ENCODE measurements at places on chromosomes 13 and 19.

DNA sequence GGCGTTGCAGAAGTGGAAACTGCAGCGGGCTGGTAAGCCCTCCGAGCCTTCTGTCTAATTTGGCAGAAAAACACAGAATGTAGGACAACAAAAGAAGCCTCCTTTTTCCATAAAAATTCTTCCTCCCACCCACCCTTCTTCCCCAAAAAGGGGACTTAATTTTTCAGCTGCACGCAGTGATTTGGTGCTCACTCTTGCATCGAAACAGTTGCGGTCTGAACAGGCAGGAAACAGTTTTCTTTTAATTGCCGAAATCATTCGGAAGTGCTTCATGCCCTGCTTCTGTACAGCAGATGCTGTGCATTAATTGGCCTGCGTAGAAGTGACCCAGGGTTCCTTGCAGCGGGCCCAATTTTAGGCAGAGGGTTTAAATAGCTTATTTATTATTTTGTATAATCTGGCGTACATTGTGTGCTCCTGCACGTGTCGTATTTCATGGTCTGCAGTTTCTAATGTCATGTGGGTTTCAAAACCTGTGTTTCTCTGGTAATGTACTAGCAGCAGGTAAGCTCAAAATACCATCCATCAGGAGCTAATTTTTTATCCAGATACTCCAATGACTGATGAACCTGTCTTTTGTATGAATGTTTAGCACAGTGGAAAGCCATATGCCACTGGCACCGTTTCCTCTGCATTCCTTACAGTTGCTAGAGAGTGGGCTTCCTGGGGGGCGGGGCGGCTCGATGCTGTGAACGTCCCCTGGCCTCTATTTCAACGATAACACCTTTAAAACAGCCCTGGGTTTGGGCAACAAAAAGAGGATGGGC lies 66.6 kb downstream of the GGACT start:
- DNase-seq = no peak

DNA sequence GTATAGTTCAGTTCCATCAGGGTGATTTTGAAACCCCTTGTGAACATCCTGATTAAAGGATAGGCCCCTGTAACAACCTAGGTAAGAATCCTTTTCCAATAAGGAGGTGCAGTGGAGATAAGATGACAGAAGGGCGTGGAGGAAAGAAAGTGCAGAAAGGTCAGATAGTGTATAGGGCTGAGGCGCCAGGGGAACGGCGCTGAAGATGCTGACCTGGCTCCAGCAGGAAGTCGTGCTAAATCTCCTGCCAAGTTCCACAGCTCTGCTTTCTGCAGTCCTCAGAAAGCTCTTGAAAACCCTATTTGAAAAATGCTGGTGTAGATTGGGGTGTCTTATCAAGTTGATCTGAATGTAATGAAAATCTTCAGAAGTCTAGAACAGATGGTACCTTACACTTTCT lies 221.7 kb downstream of the COG6 start:
- peak; percentile 35 for DNase-seq

DNA sequence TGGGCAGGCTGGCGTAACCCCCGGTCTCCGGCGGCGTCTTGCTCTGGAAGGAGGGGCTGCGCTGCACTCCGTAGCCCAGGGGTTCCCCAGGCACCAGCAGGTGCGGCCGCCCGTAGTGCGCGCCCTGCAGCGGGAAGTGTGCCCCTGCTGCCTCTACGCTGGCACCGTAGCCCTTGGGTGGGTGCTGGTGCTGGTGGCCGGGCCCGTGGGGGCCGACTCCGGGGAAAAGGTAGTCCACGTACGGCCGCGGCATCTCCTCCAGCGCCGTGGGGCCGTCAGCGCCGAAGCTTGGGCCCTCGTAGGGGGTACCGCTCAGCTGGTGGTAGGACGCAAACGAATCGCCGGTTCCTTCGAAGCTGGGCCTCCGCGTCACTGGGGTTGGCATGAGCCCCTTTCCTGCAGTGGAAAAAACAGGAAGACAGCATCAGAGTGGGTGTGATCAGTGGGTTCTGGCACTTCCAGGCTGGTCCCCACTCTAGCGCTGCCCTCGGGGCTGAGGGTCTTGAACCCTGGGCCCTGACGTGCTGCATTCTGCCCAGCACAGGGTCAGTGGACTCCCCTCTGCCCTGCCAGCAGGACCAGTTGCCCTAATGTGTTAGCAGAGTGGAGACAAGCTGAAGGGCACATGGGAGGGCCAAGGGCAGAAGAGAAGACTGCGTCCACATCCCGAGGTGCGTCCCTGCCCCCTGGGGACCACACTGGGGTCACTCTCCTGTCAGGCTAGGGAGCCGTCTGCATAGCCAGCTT lies 72.3 kb downstream of the LATS2 start:
- no peak for DNase-seq

DNA sequence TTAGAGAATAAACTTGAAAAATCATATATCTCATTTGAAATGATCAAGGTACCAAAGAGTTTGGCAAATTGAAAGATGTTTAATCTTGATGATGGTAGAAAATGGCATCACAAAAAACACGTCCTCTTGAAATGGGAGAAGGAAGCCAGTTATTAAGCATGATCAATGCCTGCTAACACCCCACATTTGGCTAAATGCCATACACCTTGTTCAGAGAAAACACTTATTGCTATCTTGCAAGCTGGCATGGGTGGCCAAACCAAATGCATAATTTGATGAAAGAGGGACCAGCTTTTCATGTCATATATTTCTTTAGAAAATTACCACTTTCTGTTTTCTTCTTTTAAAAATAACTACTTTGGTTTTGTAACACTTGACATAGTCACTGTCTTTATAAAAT lies 141.3 kb downstream of the ZAR1L start:
- no peak for DNase-seq

DNA sequence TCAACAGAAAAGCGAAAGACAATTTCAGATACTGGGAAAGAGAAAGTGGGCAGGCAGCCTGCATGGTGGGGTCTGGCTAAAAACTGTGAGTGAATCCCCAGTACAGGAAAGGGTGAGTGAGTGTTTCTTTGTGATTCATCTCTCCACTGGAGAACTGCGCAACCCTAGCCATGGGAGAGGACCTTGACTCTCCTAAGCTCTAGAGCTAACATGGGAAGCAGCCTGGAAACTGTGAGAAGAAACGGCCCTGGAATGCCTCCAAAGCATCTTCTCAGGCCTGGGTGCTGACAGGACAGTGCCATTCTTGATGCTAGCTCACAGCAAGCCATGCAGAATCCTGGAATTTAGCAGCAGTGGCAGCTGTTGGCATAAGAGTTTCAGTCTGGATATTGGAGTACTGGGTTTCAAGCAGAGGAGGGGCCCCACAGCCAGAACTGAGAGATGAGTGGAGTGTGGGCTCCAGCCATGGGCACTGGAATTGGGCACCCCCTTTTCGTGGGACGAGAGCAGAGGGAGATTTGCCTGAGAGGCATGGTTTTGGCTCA lies 18.7 kb upstream of the SLAIN1 start:
- DNase-seq = peak; percentile 23

DNA sequence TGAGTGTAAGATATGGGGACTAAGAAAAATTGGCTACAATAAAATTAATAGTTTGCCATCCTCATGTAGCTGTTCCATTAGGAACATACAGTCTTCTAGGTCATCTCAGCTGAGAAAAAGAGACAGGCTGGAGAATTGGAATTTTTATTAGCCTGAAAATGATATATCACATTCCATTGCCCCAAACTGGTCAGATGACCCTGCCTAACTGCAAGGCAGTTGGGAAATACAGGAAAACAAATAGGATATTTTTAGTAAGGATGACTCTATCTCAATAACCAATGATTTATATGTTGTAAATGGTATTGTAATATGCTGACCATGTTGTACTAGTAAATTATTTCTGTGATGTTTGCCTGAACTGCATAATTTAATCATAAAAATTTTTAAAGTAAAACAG lies 673.8 kb downstream of the PCDH9 start:
- no peak for DNase-seq

DNA sequence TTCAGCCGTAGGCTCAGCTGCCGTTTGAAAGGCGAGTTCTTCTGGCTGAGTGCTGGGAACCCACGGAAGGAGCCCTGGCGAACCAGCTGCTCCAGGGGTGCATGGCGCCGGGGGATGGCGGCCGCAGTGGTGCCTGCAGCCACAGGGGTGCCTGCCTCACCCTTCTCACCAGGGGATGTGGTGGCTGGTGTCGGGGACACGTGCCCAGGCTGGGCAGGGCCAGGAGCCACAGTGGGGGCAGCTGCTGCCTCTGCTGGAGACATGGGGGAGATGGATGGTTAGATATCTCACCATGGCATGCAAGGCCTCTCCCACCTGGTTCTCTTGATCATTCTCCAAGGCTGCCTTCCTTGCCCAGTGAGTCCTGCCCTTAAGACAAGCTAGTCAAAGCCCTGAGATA lies 17.1 kb downstream of the NUMBL start:
- no peak for DNase-seq

- no peak for DNase-seq
These were observed 1533.3 kb upstream of the SPRY2 start for GRCh38 chr13:81874253-81874652.

GRCh38 chr19:48391100-48392005 lies at the start of gene KDELR1:
KDELR1 (minus strand) TSS chr19:48391551; CDS start chr19:48391358, 193 bp downstream.
- DNase-seq = peak; percentile 89
